ENCODE measurements at places on chromosomes 2 and 18.

DNA sequence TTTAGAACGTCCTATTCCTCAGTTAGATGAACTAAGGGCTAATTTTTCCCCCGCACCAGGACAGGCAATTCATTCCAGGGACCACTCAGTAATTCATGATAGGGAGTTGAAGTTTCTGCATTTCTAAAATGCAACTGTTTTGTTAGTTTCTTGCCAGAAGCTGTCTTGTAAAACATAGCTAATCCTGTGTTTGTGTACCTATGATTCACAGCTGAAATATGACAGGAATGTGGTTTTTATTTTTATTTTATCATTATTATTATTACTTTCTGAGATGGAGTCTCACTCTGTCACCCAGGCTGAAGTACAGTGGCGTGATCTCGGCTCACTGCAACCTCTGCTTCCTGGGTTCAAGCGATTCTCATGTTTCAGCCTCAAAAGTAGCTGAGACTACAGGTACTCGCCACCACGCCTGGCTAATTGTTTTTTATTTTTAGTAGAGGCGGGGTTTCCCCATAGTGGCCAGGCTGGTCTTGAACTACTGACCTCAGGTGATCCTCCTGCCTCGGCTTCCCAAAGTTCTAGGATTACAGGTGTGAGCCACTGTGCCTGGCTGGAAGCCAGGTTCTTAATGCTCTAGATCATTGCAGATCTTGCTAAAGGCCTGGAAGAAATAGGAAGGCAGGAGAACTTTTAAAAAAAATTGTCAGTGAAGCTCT lies 154.8 kb upstream of the FHL2 start:
- no peak for DNase-seq

- no peak for DNase-seq
Observed at GRCh38 chr2:33786881-33787280, 187.8 kb upstream of the FAM98A start.

DNA sequence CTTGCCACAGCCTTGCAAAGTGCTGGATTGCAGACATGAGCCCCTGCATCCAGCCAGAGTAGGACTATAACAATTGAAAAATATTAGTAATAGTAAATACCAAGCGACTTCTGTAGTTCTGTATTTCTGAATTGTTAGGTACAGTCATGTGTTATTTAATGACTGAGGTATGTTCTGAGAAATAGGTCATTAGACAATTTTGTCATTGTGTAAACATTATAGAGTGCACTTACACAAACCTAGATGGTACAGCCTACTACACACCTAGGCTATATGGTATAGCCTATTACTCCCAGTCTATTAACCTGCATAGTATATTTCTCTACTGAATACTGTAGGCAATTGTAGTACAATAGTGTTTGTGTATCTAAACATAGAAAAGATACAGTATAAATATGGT lies 92.1 kb downstream of the GALNT1 start:
- DNase-seq: no peak

GRCh38 chr2:9821805-9822445 lies 21.3 kb upstream of the TAF1B start:
- DNase-seq: no peak

DNA sequence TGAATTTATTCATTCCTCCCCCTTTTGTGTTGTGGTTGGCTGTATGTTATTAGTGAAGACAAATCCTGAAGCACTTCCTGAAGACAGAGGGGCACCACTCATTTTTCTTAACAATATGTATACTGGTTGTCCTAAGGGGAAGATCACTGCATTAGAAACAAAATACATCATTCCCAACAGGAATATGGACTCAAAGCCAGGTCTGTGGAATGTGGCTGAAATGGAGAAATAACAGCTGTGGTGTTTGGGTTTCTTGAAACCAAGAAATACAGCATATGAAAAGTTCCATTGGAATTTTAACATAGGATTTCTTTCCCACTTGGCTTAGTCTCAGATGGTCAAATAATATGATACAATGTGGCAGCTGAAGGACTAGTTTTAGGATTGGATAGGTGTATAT lies 267.6 kb downstream of the KCNE4 start:
- DNase-seq: no peak

- DNase-seq: no peak
Observed at GRCh38 chr2:48707466-48707865, 48.1 kb downstream of the LHCGR start.

DNA sequence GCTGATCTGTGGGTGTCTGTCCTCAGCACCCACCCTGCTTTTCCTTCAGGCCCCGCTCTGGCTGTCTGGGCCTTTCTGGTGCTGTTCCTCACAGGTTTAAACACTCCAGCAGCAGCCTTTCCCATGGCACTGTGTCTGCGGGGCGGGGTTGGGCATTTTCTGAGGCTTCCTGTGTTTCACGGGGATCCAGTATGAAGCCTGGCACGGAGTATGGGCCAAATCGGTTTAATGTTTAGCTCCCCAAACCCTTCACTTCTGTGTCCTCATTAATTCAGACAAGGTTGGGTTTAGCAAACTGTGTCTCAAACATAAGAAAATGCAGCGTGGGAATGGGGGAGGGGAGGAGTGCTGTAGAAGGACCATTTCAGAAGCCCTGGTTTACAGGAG lies 44.9 kb downstream of the HPCAL1 start:
- DNase-seq: no peak

GRCh38 chr18:27794181-27794926 lies 382.6 kb downstream of the CDH2 start:
- DNase-seq: no peak

DNA sequence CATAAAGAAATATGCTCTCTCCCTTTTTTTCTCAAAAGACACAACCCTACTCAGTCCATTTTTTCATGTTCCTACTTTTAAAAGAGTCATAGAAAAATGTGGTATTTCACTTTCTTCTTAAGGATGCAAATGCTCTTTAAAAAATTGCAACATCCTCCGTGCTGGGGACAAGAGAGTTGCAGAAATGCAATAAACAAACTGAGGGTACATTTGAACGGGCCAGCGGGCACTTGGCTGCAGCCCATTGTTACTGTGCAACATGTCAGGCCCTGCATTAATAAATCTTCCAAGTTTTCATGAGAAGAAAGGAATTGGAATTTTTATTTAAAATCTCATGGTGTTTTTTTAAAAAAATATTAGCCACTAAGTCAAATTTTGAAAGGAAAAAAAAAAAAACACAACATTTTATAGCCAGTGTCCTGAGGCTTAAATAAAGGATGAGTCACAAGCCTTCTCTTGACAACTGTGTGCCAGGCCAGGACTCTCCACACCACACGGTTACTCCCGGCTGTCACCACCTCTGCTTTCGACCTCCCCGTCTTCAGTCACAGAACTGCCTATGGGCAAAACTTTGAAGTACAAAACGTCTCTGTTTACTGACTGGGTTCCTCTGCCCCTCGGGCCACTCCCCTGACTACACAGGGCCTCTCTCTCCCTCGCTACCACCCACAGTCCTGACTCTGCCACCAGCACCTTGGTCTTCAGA lies 57.5 kb upstream of the MFF start:
- DNase-seq: no peak

DNA sequence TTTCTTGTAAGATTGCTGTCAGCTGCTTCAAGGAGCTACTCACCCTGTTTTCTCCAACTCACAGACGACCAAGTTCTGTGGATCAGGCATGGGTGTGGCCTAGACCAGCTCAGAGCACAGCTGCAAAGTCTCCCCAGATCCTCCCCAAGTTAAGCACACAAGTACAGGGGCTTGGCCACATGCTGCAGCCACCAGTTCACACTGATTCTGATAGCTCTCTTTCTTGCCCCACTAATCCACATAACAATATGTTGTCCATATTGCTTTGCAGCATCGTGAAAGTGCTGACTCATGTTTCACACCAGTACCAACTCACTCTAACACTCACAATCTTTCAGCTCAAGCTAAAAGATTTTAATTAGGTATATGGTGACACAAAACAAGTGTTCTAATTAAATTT lies 437.0 kb downstream of the PARD3B start:
- no peak for DNase-seq

DNA sequence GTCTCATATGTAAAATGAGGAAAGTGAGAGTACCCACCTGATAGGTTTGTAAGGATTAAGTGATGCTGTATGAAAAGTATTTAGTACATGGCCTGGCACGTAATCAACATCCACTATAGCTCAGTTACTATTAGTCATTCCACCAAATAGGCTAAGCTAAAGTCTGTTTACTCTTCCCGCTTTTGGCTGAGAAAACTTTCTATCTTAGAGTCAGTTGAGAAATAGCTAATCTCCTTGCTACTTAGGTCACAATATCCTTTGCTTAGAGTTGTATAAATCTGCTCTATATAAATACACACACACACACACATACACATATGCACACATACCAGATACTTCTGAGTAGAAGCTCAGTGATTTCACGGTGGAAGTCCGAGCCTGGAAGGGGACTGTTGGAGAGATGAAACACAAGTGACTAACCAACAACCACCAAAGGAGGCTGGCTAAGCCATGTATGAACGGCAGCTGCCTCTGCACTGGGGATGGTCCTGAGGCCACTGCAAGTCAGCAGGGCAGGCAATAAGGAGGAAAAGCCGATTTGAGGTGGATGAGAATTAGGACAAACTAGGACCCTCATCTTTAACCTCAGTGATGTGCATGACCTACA lies 104.6 kb upstream of the EPHA4 start:
- no peak for DNase-seq

DNA sequence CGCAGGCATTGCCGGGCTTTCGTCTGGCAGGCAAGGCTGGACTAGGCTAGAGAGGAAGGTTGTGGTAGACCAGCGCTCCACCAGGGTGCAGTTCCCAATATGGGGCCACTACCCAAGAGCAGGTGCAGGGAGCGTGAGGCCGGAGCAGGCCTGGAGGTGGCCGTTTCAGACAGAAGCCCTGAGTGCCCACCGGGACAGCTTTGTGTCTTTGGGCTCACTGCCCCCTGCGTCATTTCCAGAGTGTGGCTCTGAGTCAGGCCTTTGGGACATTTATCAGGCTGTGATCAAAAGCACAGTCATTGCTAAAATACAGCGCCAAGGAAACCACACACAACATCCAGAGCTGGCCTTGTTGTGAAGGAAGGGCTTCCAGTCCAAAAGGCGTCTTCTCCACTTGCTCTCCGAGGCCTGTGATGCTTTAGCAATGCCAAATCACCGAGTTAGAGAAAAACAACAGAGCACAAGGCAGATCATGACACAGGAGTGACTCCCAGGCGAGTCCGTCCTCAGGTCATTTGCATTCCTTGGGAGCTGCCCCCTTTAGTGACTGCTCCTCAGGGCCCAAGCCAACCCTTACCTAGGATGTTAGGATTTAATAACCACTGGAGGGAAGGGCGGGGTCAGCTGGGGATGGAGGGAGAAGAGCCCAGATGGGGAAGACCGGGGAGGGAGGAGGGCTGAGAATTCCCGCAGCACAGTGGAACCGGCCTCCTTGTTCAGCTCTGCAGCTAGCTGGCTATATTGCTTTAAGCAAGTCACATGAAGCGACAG lies 42.3 kb downstream of the RFX8 start:
- no peak for DNase-seq

GRCh38 chr2:136133176-136133575 lies 15.2 kb upstream of the CXCR4 start:
- no peak for DNase-seq

DNA sequence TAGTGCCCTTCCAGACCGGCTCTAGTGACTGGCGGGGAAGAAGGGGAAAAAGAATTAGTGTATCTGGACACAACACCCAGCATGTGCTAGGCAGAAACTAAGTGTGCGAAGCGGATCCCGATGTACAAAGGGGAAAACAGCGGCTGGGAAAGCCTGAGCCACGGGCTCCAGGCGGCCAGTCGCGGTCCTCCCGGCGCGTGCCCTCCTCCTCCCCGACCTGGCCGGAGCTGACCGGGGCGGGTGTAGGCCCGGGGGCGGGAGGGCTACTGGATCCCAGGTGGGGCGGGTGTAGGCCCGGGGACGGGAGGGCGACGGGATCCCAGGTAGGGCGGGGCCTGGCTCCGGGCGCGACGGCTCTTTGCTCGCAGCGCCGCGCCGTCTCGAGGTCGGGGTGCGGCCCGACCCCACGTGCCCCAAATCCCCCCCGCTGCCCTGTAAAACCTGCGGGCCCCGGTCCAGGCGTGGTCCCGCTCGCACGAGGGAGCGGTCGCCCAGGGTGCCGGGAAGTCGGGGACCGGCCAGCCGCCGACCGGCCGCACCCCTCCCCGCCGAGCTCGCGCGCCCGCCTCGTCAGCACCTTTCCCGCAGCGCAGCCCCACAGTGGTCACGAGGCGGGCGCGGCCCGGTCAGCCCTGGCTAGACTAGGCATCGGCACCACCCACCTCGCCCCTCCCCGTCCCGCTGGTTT lies 48.8 kb downstream of the C2orf42 start:
- no peak for DNase-seq

DNA sequence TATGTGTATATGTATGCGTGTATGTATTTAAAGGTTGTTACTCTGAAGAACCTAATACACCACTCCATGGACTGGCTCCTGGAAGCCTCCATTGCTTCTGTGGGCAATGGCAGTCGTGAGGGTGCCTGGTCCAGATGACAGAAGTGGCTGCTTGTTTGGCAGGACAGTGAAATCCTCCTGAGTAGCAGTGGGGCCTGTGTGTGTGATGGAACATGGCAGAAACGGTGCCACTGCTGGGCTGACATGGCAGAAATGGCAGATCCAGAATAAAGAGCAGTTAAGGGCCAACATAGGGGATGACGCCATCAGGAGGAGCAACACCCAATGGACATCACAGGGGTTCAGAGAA lies 6.1 kb upstream of the CPLX4 start:
- DNase-seq: no peak

DNA sequence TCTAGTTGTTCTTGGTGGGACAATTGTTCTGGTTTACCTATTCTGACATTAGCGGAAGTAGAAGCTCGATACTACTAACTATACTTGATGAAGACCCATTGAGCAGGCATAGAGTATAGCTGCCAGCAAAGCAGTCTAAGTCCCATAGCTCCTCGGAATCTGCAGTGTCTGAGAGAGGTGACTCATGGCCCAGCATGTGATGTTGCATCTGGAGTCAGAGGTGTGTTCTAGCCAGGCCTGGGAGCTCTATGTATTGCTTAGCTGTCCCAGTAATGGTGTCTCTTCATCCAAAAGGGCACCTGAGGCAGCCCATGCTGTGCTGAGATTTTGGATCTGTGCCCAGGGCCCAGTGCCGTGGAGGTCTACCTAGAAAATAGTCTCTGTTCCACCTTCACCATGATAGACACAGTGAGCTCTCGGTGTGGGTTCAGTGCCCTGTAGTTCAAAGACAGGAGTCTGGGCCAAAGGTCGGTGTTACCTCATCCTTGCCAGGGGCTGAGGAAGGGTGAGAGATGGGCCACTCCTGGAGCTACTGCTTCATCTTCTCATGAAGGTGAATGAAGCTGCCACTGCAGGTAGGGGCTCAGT lies 47.3 kb downstream of the MEX3C start:
- no peak for DNase-seq

- DNase-seq: no peak
Observed at GRCh38 chr2:46241344-46241743, 55.9 kb upstream of the EPAS1 start.
